ENCODE measurements at places on chromosomes 3 and 15.

- no peak for DNase-seq
Observed at GRCh38 chr15:72685301-72685924, 569 bp downstream of the HIGD2B start.

GRCh38 chr15:69606144-69606543, 153.5 kb downstream of the RPLP1 start:
- DNase-seq: no peak

GRCh38 chr3:151225040-151225975, 22.3 kb upstream of the GPR171 start:
- DNase-seq: no peak

GRCh38 chr3:99419116-99419515, 219.3 kb upstream of the COL8A1 start:
- no peak for DNase-seq

DNA sequence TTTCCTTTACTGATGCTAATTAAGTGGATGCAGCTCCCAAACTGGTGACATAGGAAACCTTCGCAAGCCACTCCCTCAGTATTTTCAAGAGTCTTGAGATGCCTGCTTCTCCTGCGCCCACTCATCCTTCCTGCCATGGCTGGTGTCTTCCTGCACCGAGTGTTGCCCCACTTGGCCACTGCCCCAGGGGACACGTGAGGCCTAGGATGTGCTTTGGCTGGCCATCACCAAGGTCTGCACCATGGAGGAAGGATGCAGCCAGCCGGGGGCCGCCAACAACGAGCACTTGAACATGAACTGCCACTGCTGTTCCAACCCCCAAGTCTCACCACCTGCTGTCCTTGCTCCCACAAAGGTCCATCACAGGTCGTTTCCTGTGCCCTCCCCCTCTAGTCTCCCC, 34.1 kb downstream of the EPHB3 start:
- DNase-seq: no peak

- DNase-seq: no peak
Observed at GRCh38 chr15:70557521-70558258, 205.7 kb downstream of the UACA start.

GRCh38 chr3:130948929-130949328, 55.0 kb downstream of the ATP2C1 start:
- DNase-seq: no peak

DNA sequence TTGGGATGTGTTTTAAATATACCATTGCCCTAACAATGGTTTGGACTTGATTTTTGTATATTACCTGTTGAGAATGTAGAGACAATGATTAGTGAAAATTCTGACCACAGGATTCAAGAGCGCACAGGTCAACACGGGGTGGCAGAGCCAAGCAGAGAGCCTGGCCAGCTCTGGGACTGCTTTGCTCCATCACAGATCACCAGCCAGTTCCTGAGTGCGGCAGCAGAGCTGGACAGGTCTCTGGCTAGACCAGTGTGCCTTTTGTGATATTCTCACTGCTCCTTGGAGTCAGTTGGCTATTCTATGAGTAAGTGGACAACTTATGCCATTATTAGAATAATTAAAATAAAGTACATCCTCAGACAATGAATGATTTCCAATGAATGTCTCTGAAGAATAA, 351.2 kb upstream of the ATP10A start:
- no peak for DNase-seq

- DNase-seq: peak; percentile 55
Observed at GRCh38 chr3:50303013-50303815, at the start of gene HYAL1. HYAL1 (minus strand) TSS chr3:50303574; CDS start chr3:50302956, 618 bp downstream.

DNA sequence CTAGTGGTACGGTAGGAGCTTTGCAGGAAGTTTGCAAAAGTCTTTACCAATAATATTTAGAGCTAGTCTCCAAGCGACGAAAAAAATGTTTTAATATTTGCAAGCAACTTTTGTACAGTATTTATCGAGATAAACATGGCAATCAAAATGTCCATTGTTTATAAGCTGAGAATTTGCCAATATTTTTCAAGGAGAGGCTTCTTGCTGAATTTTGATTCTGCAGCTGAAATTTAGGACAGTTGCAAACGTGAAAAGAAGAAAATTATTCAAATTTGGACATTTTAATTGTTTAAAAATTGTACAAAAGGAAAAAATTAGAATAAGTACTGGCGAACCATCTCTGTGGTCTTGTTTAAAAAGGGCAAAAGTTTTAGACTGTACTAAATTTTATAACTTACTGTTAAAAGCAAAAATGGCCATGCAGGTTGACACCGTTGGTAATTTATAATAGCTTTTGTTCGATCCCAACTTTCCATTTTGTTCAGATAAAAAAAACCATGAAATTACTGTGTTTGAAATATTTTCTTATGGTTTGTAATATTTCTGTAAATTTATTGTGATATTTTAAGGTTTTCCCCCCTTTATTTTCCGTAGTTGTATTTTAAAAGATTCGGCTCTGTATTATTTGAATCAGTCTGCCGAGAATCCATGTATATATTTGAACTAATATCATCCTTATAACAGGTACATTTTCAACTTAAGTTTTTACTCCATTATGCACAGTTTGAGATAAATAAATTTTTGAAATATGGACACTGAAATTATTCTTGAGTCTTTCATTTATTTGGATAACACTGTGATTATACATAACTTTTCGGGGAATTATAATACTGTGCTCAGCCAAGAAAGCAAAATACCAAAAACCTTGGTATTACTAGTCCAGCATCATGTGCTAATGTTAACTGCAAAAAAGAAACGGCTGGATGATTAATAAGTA, 2.2 kb downstream of the SOX2 start:
- no peak for DNase-seq

DNA sequence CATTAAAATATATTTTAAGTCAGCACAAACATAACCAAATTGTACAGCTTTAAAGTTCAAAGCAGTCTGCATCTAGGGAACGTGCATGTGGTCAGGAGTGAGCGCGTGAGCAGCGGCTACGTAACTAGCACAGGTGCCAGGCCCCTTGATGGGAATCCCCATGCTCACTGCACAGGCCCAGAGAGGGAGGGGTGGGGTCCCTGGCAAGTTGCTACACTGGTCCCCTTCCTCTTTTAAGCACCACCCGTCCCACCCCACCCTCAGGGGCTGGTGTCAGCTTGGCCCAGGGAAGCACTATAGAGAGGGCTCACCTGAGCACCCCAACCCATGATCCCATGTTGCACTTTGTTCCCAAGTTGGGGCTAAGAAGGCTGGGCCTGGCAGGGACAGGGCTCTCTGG, 835 bp upstream of the GMPPB start:
- DNase-seq: peak; percentile 27

GRCh38 chr15:68303134-68303533, 25.6 kb downstream of the FEM1B start:
- no peak for DNase-seq

- no peak for DNase-seq
Observed at GRCh38 chr3:127408684-127409420, 121.0 kb upstream of the PRR20G start.

DNA sequence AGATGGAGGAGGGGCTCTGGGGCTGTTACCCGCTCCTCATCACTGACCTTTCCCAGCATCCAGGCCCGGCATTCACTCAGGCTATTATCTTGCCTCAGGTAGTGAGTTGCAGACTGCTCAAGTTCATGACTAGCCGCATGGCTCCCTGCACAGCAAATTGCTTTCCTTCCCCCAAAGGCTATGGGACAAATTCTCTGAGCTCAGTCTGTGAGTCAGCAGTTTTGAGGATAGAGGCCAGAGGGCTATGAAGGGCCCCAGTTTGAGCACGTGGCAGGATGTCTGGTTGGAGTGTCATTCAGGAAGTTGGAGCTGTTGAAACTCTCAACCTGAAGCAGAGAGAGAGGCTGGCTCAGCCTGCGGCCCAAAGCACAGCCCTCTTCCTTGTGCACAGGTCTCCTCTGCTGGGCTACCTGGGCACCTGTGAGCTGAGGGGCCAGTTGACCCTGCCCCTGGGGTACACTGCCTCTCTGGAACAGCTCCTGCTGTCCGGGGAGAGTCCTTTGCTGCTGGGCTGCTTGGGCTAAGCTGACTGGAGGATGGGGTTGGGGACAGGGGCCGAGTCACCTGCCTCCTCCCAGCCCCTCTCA, 7.9 kb downstream of the FAH start:
- peak; percentile 94 for DNase-seq

GRCh38 chr3:164851905-164852304, 226.4 kb downstream of the SI start:
- no peak for DNase-seq

- DNase-seq: no peak
Observed at GRCh38 chr3:36525115-36525801, 145.0 kb downstream of the STAC start.

DNA sequence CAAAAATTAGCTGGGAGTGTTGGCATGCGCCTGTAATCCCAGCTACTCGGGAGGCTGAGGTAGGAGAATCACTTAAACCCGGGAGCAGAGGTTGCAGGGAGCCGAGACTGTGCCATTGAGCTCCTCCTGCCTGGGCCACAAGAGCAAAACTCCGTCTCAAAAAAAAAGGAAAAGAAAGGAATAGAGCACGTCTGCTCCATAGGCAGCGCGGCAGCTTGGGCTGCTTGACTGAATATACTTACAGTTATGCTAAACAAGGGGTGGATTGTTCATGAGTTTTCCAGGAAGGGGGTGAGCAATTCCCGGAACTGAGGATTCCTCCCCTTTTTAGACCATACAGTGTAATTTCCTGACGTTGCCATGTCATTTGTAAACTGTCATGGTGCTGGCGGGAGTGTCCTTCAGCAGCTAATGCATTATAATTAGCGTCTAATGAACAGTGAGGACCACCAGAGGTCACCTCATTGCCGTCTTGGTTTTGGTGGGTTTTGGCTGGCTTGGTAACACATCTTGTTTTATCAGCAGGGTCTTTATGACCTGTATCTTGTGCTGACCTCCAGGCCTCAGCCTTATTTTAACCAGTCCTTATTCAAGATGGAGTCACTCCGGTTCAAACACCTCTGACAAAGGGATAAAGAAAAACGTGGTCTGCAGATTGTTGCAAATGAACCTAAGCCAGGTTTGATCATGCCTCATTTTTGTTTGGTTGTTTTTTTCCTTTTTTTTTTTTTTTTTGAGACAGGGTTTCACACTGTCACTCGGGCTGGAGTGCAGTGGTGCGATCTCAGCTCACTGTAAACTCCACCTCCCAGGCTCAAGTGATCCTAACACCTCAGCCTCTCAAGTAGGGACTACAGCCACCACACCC, 24.9 kb upstream of the SENP5 start:
- peak; percentile 17 for DNase-seq

GRCh38 chr15:34892963-34893591, 76.5 kb downstream of the AQR start:
- peak; percentile 7 for DNase-seq

- peak; percentile 68 for DNase-seq
Observed at GRCh38 chr15:69340243-69340900, 41.7 kb downstream of the PAQR5 start.

DNA sequence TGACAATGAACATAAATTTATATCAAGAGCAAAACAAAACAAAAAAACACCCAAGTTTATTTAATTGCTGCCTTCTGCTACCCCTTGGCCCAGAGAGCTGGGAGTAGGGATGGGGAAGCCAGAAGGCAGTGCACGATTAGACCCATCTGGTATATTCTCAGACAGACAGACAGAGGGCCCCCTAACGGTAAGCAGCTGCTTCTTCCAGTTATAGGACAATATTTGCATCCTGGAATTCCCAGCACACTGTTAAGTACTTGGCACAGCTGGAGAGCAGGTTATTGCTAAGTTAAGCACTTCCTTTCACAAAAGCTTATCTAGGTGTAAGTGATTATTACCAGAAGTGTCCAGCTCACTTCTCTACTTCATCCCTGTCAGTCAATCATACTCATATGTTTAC, 39.3 kb downstream of the C2CD4B start:
- peak; percentile 10 for DNase-seq

DNA sequence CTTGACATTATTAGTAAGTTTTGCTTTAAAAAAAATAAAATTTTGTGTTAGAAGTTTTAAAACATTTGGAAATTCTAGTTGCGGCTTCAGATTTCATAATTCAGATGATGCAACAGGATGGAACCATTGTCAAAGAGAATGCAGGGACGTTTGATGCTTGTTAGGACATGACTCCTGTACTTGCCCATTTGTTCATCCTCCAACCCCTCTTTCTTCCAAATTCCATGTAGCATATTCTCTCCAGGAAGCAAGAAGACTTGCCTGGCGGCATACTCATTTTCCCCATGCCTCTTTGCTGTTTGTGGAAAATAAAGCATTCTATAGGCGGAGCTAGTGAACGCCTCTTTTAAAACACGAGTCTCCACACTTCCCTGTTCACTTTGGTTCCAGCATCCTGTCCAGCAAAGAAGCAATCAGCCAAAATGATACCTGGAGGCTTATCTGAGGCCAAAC, at the start of gene CSTA:
CSTA (plus strand) TSS at position 378 of the 453 bp plus-strand sequence; CDS start at position 423, 45 bp downstream.
- peak; percentile 55 for DNase-seq

- DNase-seq: no peak
Observed at GRCh38 chr15:48388910-48389309, 57.7 kb downstream of the DUT start.

- DNase-seq: peak; percentile 68
Observed at GRCh38 chr3:143120716-143121240, 1.2 kb downstream of the CHST2 start.

- DNase-seq: no peak
Observed at GRCh38 chr3:68088216-68088615, 433.8 kb upstream of the SUCLG2 start.

DNA sequence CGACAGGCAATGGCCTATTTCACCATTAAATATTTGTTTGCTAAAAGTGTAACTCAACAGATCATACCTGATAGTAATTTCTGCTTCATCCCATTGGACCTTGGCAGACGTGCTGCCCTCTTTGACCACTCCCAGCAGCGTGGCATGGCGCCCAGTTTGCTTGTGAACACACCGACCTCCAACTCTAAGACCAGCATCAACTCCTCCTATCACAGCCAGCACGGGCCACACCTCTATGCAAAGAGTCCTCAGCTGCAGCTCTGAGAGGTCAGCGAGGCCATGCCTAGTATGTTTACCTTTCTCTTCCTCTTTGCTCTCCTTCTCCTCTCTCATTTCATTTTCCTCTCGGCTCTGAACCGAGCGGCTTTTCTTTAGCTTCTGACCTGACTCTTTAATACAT, 80.6 kb downstream of the FBXL22 start:
- peak; percentile 29 for DNase-seq

DNA sequence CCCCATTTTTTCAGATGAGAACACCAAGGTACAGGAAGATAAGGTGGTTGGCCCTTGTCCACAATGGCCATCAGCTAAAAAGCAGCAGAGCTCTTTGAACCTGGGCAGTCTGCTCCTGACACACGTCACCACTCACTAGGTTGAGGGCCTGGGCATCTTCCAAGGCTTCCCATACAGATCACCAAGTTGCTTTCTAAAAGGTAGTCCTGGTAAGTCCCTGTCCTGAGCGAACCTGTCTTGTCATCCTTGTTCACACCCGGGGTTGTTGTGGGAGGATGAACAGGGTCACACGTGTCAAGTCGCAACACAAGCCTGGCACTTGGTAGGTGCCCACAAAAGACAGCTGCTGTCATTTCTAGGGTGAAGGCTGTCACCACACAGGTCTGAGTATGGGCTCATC, 260.4 kb downstream of the EPHB1 start:
- DNase-seq: no peak

- no peak for DNase-seq
Observed at GRCh38 chr3:12963231-12963896, 109.9 kb downstream of the IQSEC1 start.

Data from hematopoietic multipotent progenitor cell treated with erythropoietin and hydrocortisone succinate and interleukin-3 and kit ligand, for 6 days (in vitro differentiated cells).